Trophoblast cell (in vitro differentiated cells and primary cell): ENCODE measurements at places on chromosomes 2 and 18.

GRCh38 chr18:2395427-2396161 is 175.7 kb downstream of the METTL4 start:
- no peak overlapping the region for H3K27ac ChIP-seq
- H3K27me3 ChIP-seq: no peaks in the 10 kb centered on the region
- no peaks in the 10 kb centered on the region for H3K4me1 ChIP-seq
- DNase-seq: no peak
- no peaks in the 10 kb centered on the region for H3K36me3 ChIP-seq
- H3K4me3 ChIP-seq: no peak overlapping the region

- H3K4me3 ChIP-seq: no peak overlapping the region
- H3K27ac ChIP-seq: no peak overlapping the region
- H3K4me1 ChIP-seq: no peaks in the 10 kb centered on the region
- no peaks in the 10 kb centered on the region for H3K36me3 ChIP-seq
Observed at GRCh38 chr2:197075754-197076337, 149.3 kb upstream of the PGAP1 start.

- DNase-seq: no peak
- no peaks in the 10 kb centered on the region for H3K4me1 ChIP-seq
- no peaks in the 10 kb centered on the region for H3K27me3 ChIP-seq
- H3K4me3 ChIP-seq: no peak overlapping the region
- no peaks in the 10 kb centered on the region for H3K36me3 ChIP-seq
- no peak overlapping the region for H3K27ac ChIP-seq
Observed at GRCh38 chr18:71846716-71847115, 697.4 kb downstream of the CBLN2 start.

GRCh38 chr2:102498414-102498813 is 25.4 kb downstream of the SLC9A4 start:
- no peak for DNase-seq
- no peak overlapping the region for H3K27ac ChIP-seq
- no peaks in the 10 kb centered on the region for H3K27me3 ChIP-seq
- no peaks in the 10 kb centered on the region for H3K36me3 ChIP-seq
- no peak overlapping the region for H3K4me3 ChIP-seq

DNA sequence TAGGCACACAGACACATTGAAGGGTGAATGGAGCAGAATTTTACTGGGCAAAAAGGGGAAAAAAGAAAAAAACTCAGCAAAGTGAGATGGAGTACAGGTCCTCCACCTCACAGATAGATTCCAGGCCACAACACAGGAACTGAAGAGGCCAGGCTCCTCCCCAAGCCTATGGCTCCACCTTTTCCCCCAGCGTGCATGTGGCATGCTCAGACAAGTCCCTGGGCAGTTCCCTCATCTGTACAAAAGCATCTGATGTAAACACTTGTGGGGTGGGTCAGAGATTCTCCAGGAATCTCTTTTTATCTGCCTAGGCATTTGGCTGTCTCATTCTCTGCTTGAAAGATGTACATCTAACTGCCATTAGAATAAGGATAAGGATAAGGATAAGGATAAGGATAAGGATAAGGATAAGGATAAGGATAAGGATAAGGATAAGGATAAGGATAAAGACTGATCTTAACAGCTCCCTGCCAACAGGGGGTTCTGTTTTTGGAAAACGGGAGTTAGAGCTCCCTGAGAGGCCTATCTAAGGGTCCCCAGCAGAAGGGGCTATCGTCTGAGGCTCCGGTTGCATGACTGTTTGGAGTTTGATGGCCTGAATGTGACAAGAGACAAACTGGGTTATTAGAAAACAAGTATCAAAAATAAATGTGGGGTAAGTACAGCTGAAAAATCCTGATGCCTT is 17.2 kb upstream of the ASXL3 start:
- H3K27ac ChIP-seq: no peak overlapping the region
- H3K4me1 ChIP-seq: no peaks in the 10 kb centered on the region
- H3K36me3 ChIP-seq: no peaks in the 10 kb centered on the region
- no peaks in the 10 kb centered on the region for H3K27me3 ChIP-seq
- peak; percentile 53 for DNase-seq

- peaks cover 4% of the 10 kb centered on the region for H3K4me1 ChIP-seq
- H3K27me3 ChIP-seq: no peaks in the 10 kb centered on the region
- peak overlapping the region; percentile 79 for H3K4me3 ChIP-seq
- H3K27ac ChIP-seq: peak overlapping the region; percentile 97
- peak; percentile 36 for DNase-seq
- H3K36me3 ChIP-seq: peaks cover 7% of the 10 kb centered on the region
Observed at GRCh38 chr18:9474108-9474982, 968 bp upstream of the RALBP1 start.

GRCh38 chr2:84029903-84030575 is 429.0 kb downstream of the SUCLG1 start:
- no peaks in the 10 kb centered on the region for H3K27me3 ChIP-seq
- no peak overlapping the region for H3K4me3 ChIP-seq
- no peaks in the 10 kb centered on the region for H3K36me3 ChIP-seq
- no peaks in the 10 kb centered on the region for H3K4me1 ChIP-seq

DNA sequence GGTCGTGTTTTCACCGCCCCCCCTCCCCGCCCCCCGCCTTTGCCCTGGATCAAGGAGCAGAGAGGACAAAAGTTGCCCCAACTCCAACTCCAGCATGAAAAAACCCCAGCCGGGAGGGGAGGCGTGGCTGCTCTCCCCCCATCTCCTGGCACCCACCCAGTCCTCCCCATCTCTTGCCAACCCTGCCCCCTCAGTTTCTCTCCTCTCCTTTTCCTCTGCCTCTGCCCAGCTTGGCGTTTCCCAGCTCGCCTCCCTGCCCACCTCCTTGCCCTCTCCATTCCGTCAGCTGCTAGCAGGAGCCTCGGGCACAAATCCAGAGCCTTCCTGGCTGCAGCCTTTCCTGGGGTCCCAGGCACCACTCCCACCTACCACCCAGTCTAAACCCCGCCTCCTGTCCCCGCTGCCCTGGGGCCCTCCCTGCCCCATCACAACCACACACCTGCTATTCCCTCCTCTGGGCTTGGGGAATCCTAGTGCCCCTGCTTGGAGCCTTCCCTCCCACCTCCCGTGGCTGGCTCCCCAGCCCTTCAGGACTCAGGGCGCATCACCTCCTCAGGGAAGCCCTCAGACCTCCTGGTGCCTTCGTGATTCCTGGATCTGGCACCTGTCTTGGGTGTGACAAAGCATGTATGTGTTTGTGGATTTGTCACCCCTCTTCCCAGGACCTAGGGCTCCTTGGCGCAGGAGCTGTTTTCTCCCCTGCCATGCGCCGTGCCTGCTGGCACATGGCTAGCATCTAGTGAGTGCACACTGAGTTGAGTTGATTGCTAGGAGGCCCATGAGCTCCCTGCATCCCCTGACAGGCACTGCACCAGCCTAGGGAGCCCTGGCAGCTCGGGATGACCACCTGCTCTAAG is 209.1 kb downstream of the TFCP2L1 start:
- DNase-seq: no peak
- H3K4me3 ChIP-seq: no peak overlapping the region
- no peak overlapping the region for H3K27ac ChIP-seq

DNA sequence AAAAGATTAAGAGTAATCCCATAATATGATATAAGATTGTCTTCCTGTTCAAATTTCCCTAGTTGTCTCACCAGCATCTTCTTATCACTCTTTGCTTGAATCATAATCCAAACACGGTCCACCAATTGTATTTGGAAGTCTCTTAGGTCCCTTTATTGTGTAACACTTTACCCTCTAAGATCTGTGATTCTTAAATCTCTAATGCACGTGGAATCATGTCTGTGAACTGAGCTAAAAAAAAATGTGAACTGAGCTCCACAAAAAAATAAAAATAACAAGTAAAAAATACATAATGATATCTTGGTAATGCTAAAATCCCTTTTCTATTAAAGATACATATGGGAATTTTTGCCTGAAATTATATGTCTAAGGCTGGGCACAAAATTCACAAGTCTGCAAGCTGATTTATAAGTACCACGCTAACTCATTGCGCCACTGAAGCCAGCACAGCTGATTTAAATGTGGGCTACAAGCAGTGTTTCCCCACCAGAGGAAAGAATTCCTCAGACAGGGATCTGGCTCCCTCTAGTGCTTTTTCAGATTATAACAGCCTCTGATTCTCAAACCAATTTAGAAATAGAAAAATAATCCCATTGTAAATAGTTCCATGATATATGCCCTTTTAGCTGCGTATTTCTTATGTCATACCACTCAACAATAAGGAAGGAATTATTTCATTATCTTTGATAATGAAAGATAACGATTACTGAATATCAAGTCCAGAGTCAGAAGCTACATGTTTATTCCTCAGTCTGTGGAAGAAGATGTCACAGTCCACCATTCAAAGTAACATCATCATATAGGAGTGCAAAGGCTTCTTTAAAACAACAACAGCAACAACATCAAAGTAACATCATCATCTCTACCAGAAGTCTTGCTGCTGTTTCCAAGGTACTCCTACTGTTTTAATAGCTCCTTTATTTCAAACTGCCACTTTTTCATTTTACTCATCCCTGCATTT is 22.9 kb downstream of the RBM43 start:
- peak; percentile 65 for DNase-seq
- no peaks in the 10 kb centered on the region for H3K27me3 ChIP-seq
- H3K36me3 ChIP-seq: no peaks in the 10 kb centered on the region

- no peaks in the 10 kb centered on the region for H3K36me3 ChIP-seq
- H3K4me3 ChIP-seq: no peak overlapping the region
- H3K4me1 ChIP-seq: peaks cover 15% of the 10 kb centered on the region
- peak overlapping the region; percentile 83 for H3K27ac ChIP-seq
- H3K27me3 ChIP-seq: no peaks in the 10 kb centered on the region
Observed at GRCh38 chr18:23106575-23106974, 28.7 kb upstream of the CABLES1 start.

DNA sequence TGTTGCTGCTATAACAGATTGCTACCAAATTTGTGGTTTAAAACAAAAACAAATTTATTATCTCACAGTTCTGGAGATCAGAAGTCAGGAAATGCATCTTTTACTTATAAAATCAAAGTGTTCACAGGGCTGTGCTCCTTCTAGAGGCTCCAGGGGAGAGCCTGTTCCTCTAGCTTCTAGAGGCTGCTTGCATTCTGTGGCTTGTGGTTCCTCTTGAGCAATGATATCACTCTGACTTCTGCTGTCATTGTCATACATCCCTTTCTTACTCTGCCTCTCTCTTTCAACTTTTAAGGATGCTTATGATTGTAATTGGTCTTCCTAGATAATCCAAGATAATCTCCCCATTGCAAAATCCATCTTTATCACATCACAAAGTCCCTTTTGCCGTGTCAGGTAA is 6.1 kb upstream of the DCC start:
- DNase-seq: no peak
- H3K27ac ChIP-seq: no peak overlapping the region
- no peak overlapping the region for H3K4me3 ChIP-seq
- H3K4me1 ChIP-seq: no peaks in the 10 kb centered on the region
- H3K27me3 ChIP-seq: no peaks in the 10 kb centered on the region
- H3K36me3 ChIP-seq: no peaks in the 10 kb centered on the region

DNA sequence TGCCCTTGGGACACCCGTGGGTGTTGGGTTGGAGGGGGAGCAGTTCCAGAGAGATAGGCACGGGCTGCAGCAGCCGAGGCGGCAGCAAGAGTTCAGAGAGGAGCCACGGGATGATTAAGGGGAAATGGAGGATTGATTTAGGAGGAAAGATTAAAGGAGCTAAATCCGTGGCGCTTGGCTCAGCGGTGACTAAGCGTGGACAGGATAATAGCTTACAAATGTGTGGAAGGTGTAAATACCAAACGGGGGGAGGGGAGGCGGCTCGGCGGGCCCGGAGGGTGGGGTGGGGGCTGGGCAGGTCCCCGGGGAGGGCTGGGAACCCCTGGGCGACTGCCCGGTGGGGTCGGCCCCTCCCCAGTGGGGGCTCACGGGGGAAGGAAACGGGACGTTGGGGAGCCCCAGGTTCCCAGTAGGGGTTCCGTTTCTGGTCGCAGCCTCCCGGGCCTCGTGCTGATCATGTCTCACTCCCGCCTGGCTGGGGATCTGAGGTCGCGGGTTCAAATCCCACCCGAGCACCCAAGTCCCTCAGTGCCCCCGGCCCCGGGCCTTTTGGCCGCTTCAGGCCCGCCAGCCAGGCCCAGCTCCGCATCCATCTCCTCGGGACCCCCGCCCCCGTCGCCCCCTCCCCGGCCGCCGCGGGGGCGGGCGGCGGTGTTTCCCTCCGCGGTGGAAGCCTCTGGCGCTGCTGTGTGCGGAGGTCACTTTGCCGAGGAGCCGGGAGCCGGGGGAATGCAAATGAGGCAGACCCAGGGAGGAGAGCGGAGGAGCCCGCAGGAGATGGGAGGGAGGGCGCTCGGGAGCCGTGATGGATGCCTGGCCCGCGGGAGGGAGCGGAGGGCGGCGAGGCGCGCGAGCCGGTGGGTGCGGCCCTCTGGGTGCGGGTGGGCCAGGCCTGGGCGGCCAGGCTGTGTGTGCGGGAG is 8.1 kb downstream of the ASIC4 start:
- H3K36me3 ChIP-seq: no peaks in the 10 kb centered on the region
- peaks cover 2% of the 10 kb centered on the region for H3K4me1 ChIP-seq
- DNase-seq: no peak
- H3K27me3 ChIP-seq: peaks cover 21% of the 10 kb centered on the region
- no peak overlapping the region for H3K27ac ChIP-seq

GRCh38 chr18:61749546-61749945 is 143.3 kb downstream of the RNF152 start:
- no peaks in the 10 kb centered on the region for H3K27me3 ChIP-seq
- DNase-seq: no peak
- H3K4me3 ChIP-seq: no peak overlapping the region
- H3K27ac ChIP-seq: no peak overlapping the region

DNA sequence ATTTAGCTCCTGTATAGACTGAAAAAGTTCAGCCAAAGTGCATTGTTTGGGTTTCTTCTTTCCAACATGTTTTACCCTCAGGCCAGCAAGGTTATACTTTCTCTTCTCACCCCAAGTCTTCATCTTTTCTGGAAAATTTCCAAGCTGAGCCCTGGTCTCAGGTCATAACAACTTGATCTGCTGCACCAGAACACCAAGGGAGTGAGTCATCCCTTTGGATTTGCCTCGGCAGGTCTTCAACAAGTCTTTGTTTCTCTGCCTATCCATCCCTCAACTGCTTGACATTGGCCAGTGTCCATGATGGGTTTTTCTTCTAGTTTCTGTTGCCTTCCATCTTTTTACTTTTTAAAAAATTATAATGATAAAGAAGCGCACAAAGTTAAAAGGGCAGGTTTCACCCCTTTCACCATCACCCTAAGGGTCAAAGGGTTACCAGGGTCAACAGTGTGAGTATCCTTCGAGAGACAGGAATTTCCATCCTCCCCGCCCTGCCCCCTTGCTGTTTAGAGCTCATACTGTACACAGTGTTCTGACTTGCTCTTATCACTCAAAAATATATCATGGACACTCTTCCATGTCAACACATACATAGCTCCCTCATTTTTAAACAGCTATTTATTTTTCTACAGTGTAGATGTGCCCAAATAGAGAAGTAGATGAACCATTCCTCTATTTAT is 5.7 kb upstream of the SPATS2L start:
- no peaks in the 10 kb centered on the region for H3K36me3 ChIP-seq
- peaks cover 9% of the 10 kb centered on the region for H3K4me1 ChIP-seq
- peak; percentile 28 for DNase-seq
- no peak overlapping the region for H3K4me3 ChIP-seq
- H3K27ac ChIP-seq: peak overlapping the region; percentile 89
- H3K27me3 ChIP-seq: no peaks in the 10 kb centered on the region

GRCh38 chr18:34729264-34729663 is 19.2 kb downstream of the DTNA start:
- peak; percentile 63 for DNase-seq
- H3K4me3 ChIP-seq: no peak overlapping the region

- H3K4me1 ChIP-seq: no peaks in the 10 kb centered on the region
- H3K27me3 ChIP-seq: no peaks in the 10 kb centered on the region
- H3K4me3 ChIP-seq: no peak overlapping the region
- H3K27ac ChIP-seq: no peak overlapping the region
Observed at GRCh38 chr2:112175958-112176573, 37.9 kb downstream of the FBLN7 start.

- H3K4me3 ChIP-seq: no peak overlapping the region
- no peaks in the 10 kb centered on the region for H3K27me3 ChIP-seq
- no peaks in the 10 kb centered on the region for H3K36me3 ChIP-seq
- no peaks in the 10 kb centered on the region for H3K4me1 ChIP-seq
- no peak for DNase-seq
- no peak overlapping the region for H3K27ac ChIP-seq
Observed at GRCh38 chr2:132608311-132608710, 61.7 kb downstream of the LYPD1 start.
